Stimulated activated CD8-positive, alpha-beta memory T cell treated with anti-CD3 and anti-CD28 coated beads, Interleukin-2, amount 100 ng/mL, for 48 hours (primary cell): ENCODE measurements at places on chromosomes 3 and 15.

DNA sequence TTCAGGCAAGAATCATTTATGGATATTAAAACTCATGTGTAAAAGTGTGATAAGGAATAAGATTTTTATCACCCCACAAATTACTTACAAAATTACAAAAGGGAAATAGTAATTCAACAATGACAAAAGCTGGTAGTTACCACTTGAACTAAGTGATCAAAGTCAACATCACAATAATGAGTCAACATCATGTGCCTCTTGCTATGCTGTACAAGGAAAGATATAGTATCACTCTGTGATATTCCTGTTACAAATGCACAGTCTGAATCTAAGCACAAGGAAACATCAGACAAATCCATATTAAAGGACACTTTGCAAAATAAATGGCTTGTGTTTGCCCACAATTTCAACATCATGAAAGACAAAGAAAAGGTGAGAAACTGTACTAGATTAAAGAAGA is 90.5 kb upstream of the PLCL2 start:
- DNase-seq, result no peak

DNA sequence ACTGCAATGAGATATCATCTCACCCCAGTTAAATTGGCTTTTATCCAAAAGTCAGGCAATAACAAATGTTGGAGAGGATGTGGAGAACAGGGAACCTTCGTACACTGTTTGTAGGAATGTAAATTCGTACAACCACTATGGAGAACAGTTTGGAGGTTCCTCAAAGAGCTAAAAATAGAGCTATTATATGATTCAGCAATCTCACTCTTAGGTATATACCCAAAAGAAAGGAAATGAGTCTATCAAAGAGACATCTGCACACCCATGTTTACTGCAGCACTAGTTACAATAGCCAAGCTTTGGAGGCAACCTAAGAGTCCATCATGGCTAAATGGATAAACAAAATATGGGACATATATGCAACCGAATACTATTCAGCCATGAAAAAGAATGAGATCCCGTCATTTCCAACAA is 68.0 kb upstream of the HES1 start:
- no peak for DNase-seq

- DNase-seq, result no peak
Measured at GRCh38 chr15:89417206-89417725, 79.1 kb downstream of the RHCG start.

- no peak for DNase-seq
Measured at GRCh38 chr15:93066224-93066681, 22.8 kb downstream of the RGMA start.
